Posterior vena cava (tissue), 2 donors: ENCODE measurements at places on chromosomes 11 and 22.

DNA sequence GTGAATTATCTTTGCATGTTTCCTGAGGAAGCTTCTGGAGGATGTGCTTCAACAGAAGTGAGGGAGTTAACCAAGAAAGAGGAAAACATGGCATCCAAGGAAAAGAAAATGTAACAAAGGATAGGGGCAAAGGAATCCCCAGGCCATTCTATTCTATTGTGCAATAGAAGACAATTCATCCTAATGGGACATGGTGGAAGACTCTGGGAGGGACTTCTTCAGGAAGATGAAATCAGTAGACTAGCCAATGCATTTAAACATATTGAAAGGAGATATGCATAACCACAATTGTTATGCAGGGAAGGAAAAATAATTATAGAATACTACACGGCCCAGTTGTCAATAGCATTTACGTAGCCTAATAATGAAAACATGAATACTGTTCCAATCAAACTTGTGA, 55.7 kb downstream of the THAP12 start:
- no peak for DNase-seq

DNA sequence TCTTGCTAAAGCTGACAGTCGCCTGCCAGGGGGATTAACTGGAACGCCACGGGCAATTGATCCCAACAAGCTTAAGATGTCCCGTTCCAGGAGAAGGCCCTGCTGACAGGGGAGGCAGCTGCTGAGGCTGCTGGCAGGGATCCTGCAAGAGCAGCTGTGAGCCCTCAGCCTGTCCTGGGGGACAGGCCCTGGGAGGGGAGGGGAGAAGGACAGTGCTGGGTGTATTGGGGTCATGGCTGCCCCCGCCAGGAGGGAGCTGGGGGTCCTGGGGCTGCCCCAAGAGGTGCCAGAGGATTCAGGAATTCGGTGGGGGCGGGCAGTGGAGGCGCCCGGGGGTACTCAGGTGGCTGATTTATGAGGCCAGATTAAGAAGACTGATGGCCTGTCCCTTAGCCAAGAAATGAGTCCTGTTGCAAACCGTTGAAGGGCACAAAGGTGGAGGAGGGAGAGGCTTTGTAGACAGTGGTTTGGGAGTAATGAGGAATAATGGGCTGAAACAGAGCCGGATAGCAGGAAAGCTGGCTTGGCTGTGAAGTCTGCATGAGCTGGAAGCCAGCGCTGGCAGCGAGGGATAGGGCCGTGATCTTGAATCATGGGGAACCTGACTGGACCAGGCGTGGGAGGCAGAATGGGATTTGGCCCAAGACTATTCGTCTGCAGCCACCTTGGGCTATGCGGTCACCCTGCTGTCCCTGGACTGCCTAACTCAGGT, 133.5 kb downstream of the CACNA1I start:
- DNase-seq: no peak

DNA sequence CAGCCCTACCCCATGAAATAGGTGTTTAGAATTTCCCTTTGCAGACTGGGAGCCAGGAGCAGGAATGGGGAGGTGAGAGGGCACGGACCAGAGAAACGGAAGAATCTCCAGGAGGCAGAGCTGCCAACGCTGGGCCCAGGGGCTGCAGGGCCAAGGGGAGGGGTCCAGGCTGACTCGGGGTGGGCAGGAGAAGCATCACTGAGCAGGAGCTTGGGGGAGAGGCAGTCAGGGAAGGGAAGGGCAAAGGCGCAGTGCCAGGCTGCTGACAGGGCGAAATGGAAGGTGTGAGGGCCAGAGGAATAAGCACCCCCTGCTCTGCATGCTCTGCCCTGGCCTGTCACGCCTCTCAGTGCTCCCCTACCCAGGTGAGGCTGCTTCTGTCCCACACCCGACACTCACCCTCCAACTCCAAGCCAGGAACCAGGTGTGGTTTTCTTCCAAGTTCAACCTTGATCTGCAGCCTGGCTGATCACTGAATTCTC, 14.5 kb downstream of the LRRC32 start:
- peak; percentile 67 for DNase-seq

DNA sequence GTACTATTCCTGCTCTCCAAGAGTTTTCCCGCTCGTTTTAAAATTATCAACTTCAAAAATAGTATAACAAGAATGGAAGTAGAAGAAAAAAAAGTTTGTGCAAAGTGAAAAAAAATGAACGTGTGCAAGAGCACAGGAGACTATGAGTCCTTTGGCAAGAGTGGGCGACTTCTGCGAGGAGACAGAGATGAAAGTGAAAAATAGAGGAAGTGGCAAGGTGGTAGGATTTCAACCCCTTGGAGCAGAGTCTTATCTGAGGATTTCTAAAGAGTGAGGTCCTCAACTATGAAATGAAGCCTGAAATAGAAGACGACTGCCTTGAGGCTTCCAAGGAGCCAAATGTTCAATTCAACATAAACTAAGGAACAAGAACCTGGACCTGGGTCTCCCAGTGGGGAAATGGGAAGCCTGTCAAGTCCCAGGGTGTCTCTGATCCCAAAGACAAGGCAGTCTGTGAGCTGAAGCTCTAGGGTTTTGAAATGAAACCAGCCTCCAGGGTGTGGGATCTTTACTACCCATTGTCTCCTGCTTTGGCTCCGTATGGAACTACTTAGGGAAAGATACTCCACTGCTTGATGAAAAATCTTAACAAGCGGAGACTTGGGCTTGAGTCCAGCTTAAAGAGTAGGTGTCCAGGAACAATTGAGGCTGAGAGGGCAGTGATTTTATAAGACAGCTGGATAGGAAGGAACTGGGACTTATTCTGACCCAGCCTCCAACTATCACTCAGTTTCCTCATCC, 4.8 kb downstream of the P4HA3 start:
- no peak for DNase-seq

DNA sequence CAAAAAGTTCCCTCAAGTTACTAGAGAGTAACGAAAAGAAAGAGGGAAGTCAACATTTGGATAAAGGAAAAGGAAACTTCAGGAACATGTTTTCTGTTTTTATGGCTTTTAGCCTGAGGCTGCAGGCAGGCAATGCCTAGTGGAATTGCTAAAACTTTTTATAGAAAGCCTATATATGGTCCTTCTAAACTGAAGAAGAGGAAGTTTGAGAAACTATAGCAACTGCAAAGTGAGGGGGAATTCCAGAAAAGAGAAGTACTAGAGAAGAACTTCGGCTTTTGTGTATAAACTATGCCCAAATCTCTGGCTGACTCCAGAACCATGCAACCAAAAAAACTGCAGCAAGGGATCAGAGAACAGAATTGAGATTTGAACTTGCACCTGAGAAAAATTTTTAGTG, 74.3 kb upstream of the ARHGAP42 start:
- DNase-seq: no peak

DNA sequence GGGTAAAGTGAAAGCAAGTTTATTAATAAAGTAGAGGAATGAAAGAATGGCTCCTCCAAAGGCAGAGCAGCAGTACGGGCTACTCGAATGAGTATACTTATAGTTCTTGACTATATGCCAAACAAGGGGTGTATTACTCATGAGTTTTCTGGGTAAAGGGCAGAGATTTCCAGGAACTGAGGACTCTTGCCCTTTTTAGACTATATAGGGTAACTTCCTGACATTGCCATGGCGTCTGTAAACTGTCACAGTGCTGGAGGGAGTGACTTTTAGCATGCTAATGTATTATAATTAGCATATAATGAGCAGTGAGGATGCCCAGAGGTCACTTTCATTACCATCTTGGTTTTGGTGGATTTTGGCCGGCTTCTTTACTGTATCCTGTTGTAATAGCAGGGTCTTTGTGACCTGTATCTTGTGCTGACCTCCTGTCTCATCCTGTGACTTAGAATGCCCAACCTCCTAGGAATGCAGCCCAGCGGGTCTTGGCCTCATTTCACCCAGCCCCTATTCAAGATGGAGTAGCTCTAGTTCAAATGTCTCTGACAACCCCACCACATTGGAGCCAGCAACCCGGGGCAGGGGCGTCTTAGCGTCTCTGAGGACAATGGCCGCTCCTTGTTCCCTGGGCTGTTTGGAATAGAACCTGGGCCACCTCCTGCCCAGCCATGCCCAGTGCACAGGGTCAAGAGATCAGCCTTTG, 34.9 kb upstream of the CD82 start:
- no peak for DNase-seq

GRCh38 chr11:47130543-47130942, 46.1 kb downstream of the ARFGAP2 start:
- no peak for DNase-seq

- DNase-seq: no peak
Observed at GRCh38 chr11:58739725-58740430, 8.1 kb upstream of the GLYAT start.

GRCh38 chr22:43616645-43617044, 195.5 kb downstream of the EFCAB6 start:
- no peak for DNase-seq

- no peak for DNase-seq
Observed at GRCh38 chr11:72421351-72421750, 13.0 kb downstream of the CLPB start.

DNA sequence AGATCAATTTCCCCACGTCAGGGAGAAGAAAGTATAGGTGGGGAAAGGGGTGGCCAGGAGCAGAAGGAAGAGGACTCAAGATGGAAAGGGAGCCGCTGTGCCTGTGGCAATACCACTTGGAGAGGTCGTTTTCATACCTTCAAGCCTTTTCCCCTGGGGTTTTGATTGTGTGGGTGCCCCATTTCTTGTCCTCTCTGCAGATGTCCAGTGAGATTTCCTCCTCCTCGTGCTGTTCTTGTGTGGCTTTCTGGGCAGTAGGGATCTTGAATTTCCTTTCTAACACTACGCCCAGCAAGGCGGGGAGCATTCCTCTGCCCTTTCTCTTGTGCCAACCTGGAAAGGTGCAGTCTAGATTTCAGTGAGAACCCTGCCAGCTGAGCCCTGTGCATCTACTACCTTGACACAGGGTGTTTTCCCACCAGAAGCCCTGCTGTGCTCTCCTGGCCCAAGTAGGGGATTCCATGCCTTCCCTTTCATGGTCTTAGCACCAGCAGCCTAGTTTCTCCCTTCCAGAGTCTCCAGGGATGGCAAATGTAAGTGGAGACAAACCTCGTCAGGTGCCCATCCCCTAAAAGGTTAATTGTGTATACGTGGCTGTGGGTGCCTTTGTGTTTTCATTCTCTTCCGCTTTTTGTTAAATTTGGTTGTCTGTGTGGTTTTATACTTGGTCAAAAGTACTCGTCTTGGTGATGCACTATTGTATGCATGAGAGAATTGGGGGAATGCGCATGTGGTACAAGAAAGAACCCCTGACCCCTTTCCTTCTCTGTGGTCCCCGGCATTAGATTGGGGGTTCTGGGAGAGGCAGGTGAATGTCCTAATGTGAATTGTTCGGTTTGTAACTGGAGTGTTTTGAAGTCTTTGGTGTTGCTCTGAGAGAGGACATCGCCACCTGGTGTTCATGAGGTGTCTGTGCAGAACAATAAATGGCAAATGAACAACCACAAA, 71.4 kb upstream of the MPEG1 start:
- no peak for DNase-seq

DNA sequence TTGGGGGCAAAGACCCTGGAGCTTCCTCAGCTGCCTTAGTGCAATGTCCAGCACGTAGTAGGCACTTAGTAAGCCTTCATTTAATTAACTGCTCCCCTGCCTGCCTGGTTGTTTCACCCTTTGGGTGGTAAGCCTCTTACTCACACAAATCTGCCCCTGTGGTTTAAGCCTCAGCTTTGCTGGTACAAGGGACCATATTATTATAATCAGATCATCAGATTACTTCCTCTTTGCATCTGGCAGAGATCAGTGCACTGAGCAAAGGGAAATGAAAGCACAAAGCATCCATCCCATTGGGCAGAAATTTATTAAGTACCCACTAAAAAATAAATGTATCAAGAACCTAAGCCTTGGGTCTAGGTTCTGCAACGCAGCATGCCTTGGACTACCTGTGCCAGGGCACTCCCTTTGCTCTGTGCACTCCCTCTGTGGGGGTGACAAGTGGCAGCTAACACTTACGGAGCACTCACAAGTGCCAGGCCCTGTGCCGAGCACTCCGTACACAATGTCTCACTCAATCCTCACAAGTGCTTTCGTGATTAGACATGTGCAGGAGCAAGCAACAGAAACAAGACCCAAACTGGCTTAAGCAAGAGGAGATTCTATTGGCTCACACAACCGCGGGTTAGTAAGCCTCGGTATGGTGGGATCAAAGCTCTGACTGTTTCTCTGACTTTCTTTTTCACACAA, 34.9 kb upstream of the DAGLA start:
- DNase-seq: no peak

DNA sequence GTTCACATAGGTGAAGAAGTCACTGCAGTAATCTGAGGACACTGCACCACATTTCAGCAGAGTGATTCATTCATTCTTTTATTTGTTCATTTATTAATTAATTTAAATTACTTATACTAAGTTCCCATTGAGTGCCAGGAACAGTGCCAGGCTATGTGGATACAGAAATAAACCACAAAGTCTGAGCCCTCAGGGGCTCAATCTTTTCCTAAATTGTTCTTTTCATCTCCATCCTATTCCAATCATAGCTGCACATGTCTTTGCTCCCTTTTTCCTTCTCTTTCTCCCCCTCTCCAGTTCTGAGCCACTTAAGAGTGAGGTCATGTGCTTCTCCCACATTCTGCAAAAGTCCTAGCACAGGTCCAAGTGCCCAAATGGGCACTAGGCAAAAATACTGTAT, 4.9 kb downstream of the SYTL2 start:
- no peak for DNase-seq

- no peak for DNase-seq
Observed at GRCh38 chr11:58629857-58630256, 7.4 kb downstream of the CNTF start.

DNA sequence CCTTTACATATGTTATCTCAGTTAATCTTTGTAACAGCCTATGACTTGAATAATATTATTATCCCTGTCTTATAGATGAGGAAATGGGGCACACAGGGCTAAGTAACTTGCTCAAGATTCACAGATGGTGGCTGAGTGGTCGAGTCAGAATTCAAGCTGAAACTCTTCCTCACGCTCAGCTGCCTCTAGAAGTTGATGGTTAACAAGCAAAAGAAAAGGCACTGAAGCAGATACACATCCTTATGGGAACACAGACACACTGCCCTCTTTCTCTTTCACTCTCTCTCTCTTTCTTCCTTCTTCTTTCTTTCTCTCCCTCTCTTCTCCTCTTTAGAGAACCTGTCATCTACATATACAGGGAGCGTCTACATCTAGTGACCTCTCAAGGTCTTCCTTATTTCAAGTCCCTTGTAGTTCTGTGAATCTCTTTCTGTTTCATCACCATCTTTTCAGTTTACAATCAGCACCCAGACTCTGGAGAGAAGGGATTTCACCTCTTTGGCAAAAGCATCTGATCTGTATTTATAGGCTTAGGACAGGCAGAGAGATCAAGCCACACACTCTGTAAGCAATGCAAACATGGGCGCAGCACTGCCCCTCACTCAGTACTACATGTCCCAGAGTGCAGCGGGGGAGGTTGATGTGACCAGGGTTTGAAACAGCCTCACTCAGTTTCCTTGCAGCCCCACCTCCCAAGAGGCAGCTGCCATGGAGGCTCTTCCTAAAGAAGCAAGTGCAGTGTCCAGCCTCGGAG, 75.7 kb downstream of the GRAMD1B start:
- DNase-seq: no peak

GRCh38 chr11:67113231-67113721, 5.8 kb upstream of the KDM2A start:
- peak; percentile 31 for DNase-seq

- no peak for DNase-seq
Observed at GRCh38 chr11:73205661-73206343, 12.3 kb upstream of the P2RY2 start.
